ENCODE measurements at places on chromosomes 13 and 19. TPM values are rescaled to one million over a fixed set of nuclear protein-coding genes. Genes with fewer than 3 reads are reported as not detected.

The GPR4 gene
- 5.6 TPM for polyA plus RNA-seq

DNA sequence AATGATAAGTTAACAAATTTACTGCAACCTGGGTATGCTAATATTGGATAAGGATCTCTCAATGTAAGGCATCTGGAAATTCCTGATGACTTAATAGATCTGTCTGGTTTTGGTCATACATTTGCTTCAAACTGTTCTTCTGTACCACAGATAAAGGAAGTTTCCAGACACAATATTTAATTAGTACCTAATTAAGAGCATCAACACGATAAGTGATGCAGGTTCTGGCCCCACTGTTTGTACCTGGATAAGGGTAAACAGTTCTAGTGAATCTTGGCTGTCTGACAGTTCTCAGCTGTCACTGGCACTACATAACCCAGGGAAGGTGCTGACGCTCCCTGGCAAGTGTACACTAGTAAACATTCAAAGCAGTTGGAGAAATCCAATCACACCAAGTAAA lies 165.6 kb downstream of the MZT1 start:
- no peak for DNase-seq

The ATXN8OS gene
- polyA plus RNA-seq = 0.37 TPM

The NLRP11 gene
- 0.27 TPM for polyA plus RNA-seq

The ZNF90 gene
- 17.9 TPM for polyA plus RNA-seq

DNA sequence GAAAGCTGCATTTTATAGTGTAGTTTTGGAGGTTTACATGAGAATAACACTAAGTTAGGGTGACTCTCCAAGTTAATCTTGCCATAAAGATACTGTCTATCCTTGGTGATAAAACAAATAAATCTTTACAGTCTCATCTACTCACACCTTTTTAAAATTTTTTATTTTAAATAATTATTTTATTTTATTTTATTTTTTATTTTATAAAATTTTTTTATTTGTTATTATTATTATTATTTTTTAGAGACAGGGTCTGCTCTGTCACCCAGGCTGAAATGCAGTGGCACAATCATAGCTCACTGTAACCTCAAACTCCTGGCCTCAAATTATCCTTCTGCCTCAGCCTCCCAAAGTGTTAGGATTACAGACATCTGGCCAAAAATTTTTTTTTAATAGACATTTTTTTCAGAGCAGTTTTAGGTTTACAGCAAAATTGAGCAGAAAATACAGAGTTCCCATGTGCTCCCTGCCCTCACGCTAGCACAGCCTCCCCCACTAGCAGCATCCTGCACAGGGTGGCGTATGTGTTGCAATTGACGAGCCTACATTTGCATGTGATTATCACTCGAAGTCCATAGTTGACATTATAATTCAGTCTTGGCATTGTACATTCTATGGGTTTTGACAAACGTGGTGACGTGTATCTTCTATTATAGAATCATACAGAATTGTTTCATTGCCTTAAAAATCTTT lies 41.0 kb downstream of the RASL11A start:
- no peak for DNase-seq

DNA sequence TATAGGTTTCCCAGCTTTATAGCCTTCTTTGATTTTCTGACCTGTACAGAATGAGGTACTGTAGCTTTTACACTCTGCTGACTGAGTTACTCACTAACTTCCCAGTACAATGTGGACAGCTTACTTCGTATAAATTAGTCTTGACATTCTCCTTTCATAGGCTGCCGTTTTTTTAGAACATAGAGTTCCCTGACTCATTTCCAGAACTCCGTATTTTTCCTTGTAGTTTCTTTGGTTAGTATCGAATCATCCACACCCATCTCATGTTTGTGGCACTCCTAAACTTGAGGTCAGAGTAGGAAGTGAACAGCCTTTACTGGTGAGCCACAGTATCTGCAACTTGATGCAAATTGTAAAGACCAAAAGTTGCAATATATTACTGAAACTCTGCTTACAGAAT lies 303.9 kb downstream of the SLITRK5 start:
- DNase-seq = no peak

The CNFN gene
- polyA plus RNA-seq = 2.0 TPM

The LCP1 gene
- polyA plus RNA-seq = 7.8 TPM

DNA sequence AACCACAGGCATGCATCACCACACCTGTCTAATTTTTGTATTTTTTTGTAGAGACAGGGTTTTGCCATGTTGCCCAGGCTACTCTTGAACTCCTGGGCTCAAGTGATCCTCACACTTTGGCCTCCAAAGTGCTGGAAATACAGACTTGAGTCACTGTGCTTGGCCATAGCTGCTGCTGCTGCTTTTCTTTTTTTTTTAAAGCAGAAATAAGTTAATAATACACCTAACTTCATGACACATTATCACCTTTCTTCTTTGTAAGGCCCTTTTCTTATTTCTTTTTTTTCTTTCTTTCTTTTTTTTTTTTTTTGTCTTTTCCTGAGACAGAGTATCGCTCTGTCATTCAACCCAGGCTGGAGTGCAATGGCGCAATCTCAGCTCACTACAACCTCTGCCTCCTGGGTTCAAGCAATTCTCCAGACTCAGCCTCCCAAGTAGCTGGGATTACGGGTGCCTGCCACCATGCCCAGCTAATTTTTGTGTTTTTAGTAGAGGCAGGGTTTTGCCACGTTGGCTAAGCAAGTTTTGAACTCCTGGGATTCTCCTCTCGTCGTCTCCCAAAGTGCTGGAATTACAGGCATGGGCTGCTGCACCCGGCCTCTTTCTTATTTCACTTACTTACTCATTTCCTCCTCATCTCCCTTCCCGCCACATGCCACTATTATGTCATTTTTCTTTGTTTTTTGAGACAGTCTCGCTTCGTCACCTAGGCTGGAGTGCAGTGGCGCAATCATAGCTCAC lies 8.7 kb downstream of the SHKBP1 start:
- DNase-seq = no peak

GRCh38 chr13:40087091-40088002 lies 431.9 kb downstream of the COG6 start:
- DNase-seq = peak; percentile 47

DNA sequence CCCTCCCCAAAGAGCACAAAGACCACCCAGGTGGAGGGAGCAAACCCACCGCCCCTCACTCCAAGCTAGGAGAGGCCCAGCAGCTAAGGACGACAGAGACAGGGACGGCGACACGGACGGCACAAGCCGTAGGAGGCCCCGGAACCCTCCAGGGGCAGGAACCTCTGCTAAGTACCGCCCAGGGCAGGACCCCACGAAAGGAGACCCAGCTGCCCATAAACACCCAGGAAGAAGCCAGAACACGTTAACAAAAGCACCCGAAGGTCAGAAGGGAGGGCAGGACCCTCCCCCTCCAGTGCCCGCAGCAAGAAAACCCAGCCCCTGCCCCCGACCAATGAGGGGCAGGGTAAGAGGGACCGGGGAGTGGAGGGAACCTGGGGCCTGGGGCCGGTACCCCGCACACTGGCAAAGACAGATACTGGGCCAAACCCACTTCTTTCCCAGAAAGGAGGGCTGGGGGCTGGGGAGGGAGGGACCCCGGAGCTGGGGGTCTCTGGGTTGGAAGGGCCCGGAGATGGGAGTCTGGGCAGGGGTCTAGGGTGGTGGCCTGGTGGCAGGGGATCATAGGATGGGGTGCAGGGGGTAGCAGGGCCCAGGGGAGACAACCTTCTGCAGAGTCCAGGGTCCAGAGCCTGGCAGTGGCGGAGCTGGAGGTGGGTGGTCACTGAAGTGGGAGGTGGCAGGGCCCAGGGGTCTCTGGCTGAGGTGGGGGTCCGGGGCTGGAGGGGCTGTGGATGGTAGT lies 2.4 kb downstream of the BTBD2 start:
- no peak for DNase-seq

The IL4I1 gene
- polyA plus RNA-seq = 2.7 TPM

DNA sequence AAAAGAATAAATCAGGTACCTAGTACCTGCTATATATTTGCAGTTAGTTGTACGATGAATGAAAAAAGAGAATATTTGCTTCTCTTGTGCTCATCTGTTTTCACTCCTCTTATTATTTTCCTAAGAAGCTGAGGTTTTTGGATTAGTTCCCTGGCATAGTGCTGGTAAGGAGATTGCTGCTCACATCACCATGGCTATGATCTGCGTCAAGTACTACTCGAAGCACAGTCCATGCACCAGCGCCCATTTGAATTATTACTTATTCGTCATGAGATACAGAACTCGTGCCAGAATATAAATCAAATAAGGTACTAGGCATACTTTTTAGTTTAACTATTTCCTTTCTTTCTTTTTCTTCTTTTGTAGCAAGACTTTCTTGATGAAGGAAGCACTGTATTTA lies 7.1 kb downstream of the SERTM1 start:
- peak; percentile 34 for DNase-seq

- no peak for DNase-seq
These were observed 48.7 kb upstream of the ZNF507 start for GRCh38 chr19:32296694-32297093.

DNA sequence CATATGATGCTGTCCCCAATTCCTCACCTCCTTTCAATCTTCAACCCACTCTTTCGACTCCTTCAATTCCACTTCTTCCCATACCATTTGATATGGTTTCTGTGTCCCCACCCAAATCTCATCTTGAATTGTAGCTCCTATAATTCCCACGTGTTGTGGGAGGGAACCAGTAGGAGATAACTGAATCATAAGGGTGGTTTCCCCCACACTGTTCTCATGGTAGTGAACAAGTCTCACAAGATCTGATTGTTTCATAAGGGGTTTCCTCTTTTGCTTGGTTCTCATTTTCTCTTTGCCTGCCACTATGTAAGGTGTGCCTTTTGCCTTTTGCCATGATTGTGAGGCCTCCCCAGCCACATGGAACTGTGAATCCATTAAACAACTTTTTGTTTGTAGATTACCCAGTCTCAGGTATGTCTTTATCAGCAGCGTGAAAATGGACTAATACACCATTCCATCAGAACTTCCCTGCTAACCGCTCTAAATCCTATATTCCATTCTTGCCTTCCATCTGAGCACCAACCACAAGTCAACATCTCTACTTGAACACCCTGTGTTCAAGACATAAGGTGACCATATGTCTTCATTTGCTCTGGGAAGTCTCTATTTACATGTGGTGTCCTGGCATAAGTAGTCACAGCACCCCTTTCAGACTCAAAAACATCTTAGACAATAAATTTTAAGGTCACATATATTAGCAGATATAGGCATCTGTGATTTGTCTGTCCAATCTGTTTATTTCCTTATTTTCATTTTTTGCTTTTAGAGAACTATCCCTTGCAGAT lies 122.9 kb downstream of the TSHZ3 start:
- no peak for DNase-seq

DNA sequence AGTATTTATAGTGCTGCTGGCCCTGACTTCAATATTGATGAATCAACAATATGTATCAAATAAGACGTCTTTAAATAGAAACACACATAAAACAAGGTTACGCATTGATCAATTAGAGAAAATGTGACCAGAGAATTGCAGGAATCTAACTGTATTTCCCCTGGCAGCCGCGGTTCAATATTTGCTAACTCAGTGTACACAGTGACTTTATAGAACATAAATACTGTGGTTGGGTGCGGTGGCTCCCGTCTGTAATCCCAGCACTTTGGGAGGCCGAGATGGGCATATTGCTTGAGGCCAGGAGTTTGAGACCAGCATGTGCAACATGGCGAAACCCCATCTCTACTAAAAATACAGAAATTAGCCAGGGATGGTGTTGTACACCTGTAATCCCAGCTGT lies 22.8 kb upstream of the UPF3A start:
- DNase-seq = no peak

The DACT3 gene
- polyA plus RNA-seq = 28.5 TPM

- no peak for DNase-seq
These were observed 147.6 kb upstream of the RXFP2 start for GRCh38 chr13:31591642-31592233.

The PALM3 gene
- polyA plus RNA-seq = 22.7 TPM

The ZNF628 gene
- 5.2 TPM for polyA plus RNA-seq

DNA sequence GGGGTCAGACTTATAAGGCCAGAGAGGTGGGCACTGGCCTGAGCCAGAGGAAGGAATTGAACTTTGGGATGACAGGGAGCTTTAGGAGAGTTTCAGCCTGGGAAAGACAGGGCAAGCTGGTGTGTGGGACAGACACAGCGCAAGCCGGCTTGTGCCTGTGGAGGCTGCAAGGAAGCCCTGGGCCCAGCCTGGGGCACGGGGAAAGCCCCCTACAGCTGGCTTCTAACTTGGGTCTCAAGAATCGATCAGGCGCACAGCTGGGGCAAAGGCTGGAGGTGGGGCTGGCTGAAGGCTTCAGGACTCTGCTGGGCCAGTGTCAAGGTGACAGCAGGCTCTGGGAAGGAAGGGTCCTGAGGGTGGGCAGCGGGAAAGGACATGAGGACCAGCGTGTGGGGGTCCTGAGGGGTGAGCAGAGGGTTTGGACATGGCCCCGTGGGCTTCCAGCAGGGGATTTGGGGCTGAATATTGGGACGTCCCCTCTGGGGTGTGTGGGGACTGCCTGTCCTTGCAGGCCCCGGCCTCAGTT lies 3.0 kb downstream of the PTOV1 start:
- no peak for DNase-seq

DNA sequence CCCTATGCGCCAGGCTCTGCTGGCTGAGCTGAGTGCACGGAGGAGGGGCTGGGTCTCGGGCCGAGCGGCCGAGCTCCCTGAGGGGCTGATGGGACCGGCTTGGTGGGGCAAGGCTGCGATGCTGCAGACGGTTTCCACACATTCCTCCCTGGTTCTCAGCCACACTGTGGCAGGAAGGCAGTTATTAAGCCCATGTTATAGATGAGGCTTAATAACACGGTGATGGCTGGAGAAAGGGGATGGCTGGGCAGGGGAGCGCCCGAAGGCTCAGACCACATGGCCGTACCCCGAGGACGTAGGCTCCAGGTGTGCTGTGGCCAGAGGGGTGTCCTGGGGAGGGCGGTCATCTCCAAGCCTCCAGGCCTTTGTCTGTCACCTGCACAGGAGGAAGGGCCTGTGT lies 58.6 kb downstream of the MCF2L start:
- DNase-seq = no peak

- no peak for DNase-seq
These were observed 19.3 kb upstream of the GATAD2A start for GRCh38 chr19:19385896-19386869.

The SLC27A5 gene
- polyA plus RNA-seq = 13.6 TPM

- DNase-seq = no peak
These were observed 149.6 kb downstream of the IER2 start for GRCh38 chr19:13299838-13300237.

- DNase-seq = no peak
These were observed 40.8 kb downstream of the LATS2 start for GRCh38 chr13:21020581-21020980.

GRCh38 chr13:75801388-75801945 lies 165.3 kb downstream of the LMO7 start:
- DNase-seq = no peak

Measured in renal pelvis (tissue), 12 donors.